ENCODE measurements at places on chromosomes 5 and 9. TPM values are rescaled to one million over a fixed set of nuclear protein-coding genes. Genes with fewer than 3 reads are reported as not detected.

Gene SPEF2
- 1.3 TPM for total RNA-seq

Gene BHMT2
- total RNA-seq, result not detected

Gene ALDH1A1
- total RNA-seq, result 5,926 TPM

Gene FOXD4
- total RNA-seq, result 0.58 TPM

Gene PHF24
- total RNA-seq, result 0.07 TPM

All from A549 treated with DMSO at 1 μM for 4 hours (cell line).